ENCODE measurements at places on chromosomes 16 and 17.

GRCh38 chr17:17443173-17443572 lies 33.6 kb upstream of the MED9 start:
- no peak for DNase-seq

- DNase-seq, result peak; percentile 62
Measured at GRCh38 chr17:57569021-57569420, 176.1 kb downstream of the CCDC182 start.

DNA sequence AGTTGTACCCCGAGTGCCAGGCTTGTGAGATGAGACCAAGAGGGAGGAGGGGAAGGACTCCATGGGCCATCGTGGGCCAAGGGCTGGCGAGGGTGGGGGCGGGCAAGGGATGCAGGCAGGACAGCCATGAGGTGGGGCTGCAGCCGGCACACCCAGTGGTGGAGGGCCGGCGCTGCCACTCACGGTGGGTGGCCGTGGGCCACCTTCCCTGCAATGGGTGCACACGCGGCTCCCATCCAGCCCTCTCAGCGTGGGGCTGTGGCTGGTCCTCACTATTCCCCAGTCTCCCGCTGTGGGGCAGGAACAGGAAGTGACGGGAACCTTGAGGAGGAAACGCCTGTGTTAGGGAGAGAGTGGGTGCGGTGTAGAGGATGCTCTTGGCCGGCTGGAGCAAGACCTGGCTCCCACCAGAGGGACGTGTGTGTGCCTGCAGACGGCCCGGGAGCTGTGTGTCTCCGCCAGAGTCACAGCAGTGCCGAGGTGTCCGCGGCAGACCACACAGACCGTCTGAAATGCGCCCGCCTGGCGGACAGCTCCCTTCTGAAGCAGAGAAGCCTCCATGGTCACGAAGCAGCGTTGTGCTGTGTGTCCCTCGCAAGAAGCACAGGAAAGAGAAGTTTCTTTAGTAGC lies 23.6 kb downstream of the CIBAR2 start:
- no peak for DNase-seq

- DNase-seq, result no peak
Measured at GRCh38 chr17:41492351-41492750, 2.6 kb upstream of the KRT36 start.

Data from NCI-H1694 treated with DMSO at 0.1 percent for 48 hours (cell line).